MM.1S (cell line): ENCODE measurements at places on chromosomes 6 and 20.

- no peak for DNase-seq
Observed at GRCh38 chr6:106082735-106083398, 3.3 kb upstream of the PRDM1 start.

GRCh38 chr6:136337606-136338005 is 48.0 kb upstream of the BCLAF1 start:
- DNase-seq = no peak

DNA sequence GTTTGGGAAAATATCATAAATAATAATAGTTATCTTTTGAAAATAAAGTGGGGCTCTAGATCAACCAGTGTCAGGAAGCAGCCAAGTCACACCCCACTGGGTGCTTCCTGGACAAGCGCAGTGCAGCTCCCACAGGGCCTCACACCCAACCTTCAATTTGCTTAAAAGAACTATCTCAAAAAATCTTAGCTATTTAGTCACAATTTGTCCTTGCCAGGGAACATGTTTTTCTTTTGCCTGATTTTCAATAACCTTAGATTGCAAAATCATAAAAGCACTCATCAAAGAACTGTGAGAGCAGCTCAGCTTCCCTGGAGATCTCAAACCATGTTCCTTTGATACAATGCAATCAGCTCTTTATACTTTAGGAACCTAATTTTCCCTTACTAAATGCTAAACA is 1.6 kb upstream of the NCOA7 start:
- DNase-seq = no peak

DNA sequence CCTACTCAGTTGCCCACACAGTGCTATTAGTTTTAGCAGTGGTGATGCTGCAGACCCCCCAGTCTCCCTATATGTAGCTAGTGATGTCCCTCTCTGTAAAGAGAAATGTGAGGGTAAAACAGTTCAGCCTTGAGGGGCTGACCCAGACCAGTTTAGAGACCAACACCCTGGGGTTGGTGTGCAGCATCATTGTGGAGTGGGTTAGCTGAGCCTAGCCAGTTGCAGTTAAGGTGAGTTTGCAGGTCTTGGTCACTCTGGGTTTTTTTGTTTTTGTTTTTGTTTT is 401 bp upstream of the B3GALT4 start:
- DNase-seq = no peak

DNA sequence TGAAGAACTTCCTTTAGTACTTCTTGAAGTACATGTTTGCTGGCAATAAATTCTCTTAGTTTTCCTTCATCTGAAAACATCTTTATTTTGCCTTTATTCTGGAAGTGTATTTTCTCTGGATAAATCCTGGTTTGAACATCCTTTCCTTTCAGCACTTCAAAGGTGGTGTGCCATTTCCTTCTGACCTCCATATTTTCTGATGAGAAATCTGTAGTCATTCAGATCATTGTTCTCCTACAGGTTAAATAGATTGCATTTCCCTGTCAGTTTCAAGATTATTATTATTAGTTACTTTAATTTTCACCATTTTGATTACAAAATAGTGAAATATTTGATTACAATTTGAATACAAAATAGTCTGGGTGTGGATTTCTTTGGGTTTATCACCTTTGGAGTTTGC is 134.5 kb downstream of the CDH26 start:
- DNase-seq = no peak

- no peak for DNase-seq
Observed at GRCh38 chr20:37396416-37397075, 50.6 kb downstream of the SRC start.

DNA sequence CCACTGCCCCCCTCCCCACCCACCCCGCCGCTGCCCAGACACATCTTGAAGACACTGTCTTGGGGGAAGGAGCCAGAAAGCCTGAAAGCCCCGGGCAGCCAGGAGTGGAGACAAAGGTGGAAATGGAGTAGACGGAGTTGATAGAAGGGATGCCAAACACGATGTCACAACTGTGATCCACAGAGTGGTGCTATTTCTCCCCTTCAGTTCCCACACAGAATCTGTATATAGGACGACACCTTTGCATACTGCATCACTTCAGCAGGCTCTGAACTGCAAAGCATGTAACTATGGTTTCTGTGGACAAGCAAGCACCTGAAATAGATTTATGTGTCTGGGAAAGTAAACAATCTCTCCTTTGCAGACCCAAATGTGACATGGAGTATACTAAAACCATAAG is 56.4 kb upstream of the F13A1 start:
- no peak for DNase-seq

GRCh38 chr6:138219398-138219797 is 1.1 kb upstream of the PBOV1 start:
- no peak for DNase-seq

- DNase-seq = peak; percentile 75
Observed at GRCh38 chr6:134123666-134124208, 71.3 kb upstream of the SLC2A12 start.

GRCh38 chr6:159315562-159315961 is 146.4 kb downstream of the FNDC1 start:
- no peak for DNase-seq

DNA sequence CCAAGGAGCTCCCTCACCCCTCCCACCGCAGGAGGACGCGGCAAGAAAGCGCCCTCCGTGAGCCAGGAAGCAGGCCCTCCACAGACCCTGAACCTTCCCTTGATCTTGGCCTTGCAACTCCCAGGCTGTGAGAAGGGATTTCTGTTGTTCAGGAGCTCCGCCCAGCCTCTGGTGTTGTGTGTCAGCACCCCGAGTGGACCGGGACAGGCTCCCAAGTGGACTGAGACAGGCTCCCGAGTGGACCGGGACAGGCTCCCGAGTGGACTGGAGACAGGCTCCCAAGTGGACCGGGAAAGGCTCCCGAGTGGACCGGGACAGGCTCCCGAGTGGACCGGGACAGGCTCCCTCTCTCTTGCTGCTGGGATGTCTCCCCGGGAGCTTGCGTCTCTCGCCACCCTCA is 9.3 kb upstream of the NTSR1 start:
- no peak for DNase-seq

DNA sequence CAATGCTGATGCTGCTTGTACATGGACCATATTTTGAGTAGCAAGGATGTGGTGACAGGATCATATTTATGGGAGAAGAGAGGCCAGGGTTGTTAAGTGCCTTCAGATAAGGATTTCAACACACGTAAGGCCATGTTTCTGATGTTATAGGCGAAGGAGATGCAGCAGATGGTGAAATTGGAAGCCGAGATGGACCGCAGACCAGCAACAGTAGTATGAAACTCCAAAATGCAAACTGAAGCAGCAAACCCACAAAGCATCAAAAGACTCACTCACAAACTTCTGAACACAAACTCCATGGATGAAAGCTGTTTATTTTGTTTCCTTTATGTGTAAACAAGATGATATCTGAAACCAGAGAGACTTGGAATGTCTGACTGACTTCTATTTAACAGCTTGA is 35.6 kb upstream of the LAMP5 start:
- DNase-seq = peak; percentile 52

- DNase-seq = no peak
Observed at GRCh38 chr6:39440039-39440426, 117.5 kb upstream of the KCNK16 start.

DNA sequence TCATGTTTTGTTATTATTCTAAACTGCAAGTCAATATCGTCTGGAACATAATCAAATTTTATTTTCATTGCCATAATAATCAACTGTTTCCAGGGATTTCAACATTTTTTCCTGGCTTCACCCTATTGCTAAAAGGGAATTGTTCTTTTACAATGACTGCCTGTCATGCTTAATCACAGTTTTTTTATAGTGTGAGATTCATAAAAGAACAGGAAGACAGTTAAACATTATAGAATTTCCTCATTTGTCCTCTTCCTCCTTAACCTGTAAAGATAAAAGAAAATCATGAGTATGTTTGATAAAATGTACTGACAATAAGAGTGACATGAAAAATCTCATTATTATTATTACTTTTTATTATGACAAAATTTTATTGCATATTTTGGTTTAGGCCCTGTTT is 73.3 kb upstream of the CENPW start:
- DNase-seq = no peak

DNA sequence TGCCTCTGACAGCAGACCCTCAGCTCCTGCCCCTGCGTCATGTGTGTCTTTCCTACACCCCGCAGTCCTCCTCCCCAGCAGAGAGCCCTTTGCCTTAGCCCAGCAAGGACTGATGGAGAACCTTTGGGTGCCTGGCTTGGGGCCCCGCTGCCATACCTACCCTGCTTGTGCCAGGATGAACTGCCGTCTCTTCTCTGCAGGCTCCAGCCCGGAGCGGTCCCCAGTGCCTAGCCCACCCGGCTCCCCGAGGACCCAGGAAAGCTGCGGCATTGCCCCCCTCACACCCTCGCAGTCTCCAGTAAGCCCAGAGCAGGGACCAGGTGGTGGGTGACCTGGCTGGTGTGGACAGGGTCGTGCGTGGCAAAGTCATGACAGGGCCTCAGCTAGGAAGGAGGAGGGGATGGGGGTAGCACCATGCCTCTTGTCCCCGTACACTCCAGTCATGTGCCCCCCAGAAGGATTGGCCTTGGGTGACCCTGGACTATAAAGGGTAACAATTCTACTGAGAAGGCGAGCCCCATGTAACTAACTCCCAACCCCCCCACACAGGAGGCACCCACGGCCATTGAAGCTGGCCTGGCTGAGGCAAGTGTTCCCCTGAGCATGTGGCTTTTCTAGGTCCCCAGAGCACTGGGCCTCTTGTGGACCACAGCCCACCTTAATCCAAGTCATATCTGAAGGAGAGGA is 8.3 kb downstream of the HSPA12B start:
- DNase-seq = no peak

- DNase-seq = no peak
Observed at GRCh38 chr6:27693766-27694546, 218.2 kb downstream of the OR2B2 start.

- DNase-seq = no peak
Observed at GRCh38 chr6:57226221-57226620, 4.1 kb upstream of the RAB23 start.

- no peak for DNase-seq
Observed at GRCh38 chr20:11882651-11883050, 35.0 kb upstream of the BTBD3 start.

GRCh38 chr6:68975064-68975463 is 340.0 kb downstream of the ADGRB3 start:
- no peak for DNase-seq

- no peak for DNase-seq
Observed at GRCh38 chr20:2671977-2672376, 8.0 kb upstream of the IDH3B start.

DNA sequence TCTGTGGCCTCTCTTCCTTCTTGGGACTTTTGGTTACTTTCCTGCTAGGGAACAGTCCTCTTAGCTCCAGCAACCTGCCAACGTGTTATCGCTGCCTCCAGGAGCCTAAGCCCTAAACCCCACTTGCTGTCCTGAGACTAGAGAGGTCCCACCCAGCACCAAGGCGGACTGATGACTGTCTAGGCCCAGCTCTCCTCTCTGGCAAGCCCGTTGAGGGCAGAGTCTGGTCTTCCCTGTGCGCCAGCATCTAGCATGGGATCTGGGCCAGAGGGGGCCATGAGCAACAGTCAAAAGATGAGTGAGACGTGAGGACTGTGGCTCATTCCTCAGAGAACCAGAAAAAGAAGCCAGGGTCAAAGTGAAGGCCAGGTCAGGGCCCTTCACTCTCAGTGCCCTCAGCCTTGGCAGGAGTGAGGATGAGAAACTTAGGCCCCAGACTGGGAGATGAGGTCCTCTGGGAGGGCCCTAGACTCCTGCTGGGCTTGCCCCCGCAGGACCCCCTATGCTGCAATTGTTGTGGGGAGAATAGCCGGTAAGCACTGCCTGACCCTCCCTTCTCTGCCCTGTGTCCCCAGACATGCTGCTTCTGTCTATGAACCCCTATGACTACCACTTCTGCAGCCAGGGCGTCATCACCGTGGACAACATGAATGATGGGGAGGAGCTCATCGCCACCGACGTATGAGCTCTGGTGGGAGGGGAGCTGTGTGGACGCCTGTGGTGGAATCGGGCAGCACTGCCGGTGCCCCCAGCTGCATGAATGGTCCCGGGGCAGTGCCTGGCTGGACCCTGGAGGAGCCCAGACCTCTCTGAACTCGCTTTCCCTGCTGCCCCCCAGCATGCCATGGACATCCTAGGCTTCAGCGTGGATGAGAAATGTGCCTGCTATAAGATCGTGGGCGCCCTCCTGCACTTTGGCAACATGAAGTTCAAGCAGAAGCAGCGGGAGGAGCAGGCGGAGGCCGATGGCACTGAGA is 30.9 kb downstream of the MYH7B start:
- DNase-seq = no peak

GRCh38 chr20:33177866-33178265 is 9.9 kb downstream of the BPIFA2 start:
- DNase-seq = no peak
